ENCODE measurements at places on chromosomes 2 and 18. TPM values are rescaled to one million over a fixed set of nuclear protein-coding genes. Genes with fewer than 3 reads are reported as not detected.

The LTBP1 gene
- polyA plus RNA-seq: 6.8 TPM

The SERPINB10 gene
- 0.51 TPM for polyA plus RNA-seq

The DTYMK gene
- 31.6 TPM for polyA plus RNA-seq

The SETBP1 gene
- polyA plus RNA-seq: 3.4 TPM

The REG3A gene
- 0.93 TPM for polyA plus RNA-seq

The TSPYL6 gene
- polyA plus RNA-seq: not detected

The KRCC1 gene
- 42.3 TPM for polyA plus RNA-seq

The DPYSL5 gene
- 0.02 TPM for polyA plus RNA-seq

The RTP5 gene
- 0.39 TPM for polyA plus RNA-seq

The SLC30A3 gene
- 0.05 TPM for polyA plus RNA-seq

DNA sequence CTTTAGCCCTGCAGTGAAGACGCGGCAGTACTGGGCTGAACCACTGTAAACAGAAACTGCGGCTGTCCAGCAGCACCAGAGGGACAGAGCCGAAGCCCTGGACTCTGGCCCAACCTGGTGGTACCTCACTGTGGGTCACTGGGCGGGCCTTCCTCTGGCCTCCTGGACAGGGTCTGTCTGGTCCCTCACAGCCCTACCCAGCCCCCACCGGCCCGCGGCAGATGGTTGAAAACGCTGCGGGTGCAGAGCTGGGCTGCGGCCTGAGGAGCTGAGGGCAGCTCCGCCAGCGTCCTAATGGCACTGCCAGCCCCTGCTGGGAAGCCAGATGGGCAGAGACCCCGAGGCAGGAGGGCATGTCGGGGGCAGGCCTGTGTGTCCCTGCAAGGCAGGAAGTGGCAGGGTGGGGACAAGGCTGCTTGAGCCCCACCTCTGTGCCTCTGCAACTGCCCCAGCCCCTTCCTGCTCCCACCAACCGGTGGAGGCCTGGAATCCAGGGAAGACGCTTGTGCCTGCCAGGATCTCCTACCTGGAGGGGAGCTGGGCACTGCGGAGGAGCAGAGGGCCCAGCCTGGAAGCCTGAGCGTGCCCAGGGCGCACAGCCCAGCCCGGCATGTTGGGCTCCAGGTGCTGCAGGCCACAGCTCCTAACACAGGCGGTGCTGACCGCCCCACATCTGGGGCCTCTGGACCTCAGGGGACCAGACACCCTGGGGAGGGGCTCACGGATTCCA lies 36.3 kb downstream of the HS6ST1 start:
- peaks cover 86% of the 10 kb centered on the region for H3K4me1 ChIP-seq
- no peaks in the 10 kb centered on the region for H3K27me3 ChIP-seq
- H3K36me3 ChIP-seq: peaks cover 4% of the 10 kb centered on the region
- peak; percentile 80 for DNase-seq

DNA sequence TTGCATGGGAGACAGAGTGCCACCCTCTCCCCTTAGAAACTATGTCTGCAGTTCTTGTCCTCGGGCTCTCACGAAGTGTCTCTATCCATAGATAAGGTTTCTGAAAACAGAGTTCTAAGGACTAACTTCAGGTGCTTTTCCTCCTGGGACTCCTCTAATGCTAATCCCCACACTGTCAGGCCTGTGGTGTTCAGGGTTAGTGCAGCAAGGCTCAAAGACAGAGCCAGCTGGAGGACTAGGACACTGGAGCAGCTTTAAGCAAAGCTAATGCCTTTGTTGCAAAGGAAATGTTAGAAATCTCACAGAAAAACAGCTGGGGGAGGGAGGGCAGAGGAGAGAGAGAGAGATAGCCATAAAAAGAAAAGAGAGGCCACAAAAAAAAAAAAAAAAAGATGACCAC lies 824.0 kb upstream of the FSHR start:
- H3K4me1 ChIP-seq: no peaks in the 10 kb centered on the region
- no peaks in the 10 kb centered on the region for H3K27me3 ChIP-seq
- H3K36me3 ChIP-seq: no peaks in the 10 kb centered on the region
- H3K27ac ChIP-seq: no peak overlapping the region
- no peak overlapping the region for H3K4me3 ChIP-seq

- peaks cover 14% of the 10 kb centered on the region for H3K4me1 ChIP-seq
- no peak for DNase-seq
- no peaks in the 10 kb centered on the region for H3K36me3 ChIP-seq
- H3K4me3 ChIP-seq: no peak overlapping the region
- H3K27ac ChIP-seq: no peak overlapping the region
Observed at GRCh38 chr2:62209427-62209991, 13.6 kb downstream of the B3GNT2 start.

GRCh38 chr18:36901277-36901701 lies 72.4 kb downstream of the KIAA1328 start:
- no peak overlapping the region for H3K4me3 ChIP-seq
- no peaks in the 10 kb centered on the region for H3K27me3 ChIP-seq
- peaks cover 4% of the 10 kb centered on the region for H3K36me3 ChIP-seq
- H3K27ac ChIP-seq: no peak overlapping the region
- no peak for DNase-seq

GRCh38 chr2:133346654-133347053 lies 221.6 kb downstream of the NCKAP5 start:
- no peaks in the 10 kb centered on the region for H3K27me3 ChIP-seq
- no peak overlapping the region for H3K4me3 ChIP-seq
- H3K27ac ChIP-seq: no peak overlapping the region
- no peaks in the 10 kb centered on the region for H3K4me1 ChIP-seq

DNA sequence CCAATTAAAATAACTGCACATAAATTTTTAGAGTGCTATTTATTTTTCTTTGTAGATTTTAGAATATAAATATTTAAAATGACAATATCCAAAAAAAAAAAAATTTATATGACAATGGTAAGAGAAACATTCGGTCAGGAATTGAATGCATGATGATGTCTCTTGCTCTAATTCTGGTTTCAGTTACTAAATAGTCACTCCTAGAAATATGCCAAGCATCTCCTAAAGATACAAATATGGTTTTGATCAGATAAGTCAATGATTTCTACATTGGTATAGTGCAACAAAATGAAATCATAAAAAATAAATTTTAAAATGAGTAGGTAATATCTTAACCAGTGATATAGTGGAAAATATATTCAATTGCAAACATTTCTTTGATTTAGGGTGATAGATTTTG lies 95.9 kb upstream of the ACKR3 start:
- no peaks in the 10 kb centered on the region for H3K36me3 ChIP-seq
- H3K27me3 ChIP-seq: no peaks in the 10 kb centered on the region
- DNase-seq: no peak

DNA sequence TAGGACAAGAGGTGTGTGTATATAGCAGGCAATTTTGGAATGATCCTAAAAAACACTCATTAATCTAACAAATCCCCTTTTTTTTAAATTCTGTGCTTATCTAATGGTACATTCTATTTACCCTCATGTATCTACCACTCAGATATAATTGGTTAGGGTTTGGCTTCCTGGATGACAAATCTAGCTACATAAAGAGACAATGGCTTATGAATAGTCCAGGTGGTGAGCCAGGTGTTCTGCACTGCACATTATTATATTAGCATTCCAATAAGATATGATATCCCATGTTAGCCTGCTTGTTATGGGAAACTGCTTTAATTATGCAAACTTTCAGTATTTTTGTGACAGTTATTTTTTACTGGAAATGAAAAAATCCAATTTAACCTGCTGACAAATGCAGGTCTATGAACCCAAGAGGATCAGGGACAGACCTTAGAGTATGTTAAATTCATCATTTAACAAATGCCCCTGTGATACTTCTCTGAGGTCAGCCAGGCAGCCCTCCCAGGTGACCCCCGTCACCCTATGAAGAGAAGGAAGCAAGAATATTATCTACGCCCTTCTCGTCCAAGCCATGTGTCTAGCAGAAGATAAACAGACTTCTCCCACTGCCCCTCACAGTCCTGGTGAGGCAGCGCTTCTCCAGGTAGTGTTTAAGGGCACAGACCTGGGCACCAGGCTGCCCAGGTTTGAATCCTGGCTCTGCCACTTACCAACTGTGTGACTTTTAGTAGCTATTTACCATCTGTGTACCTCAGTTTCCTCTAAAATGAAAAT lies 83.0 kb downstream of the ADD2 start:
- H3K4me1 ChIP-seq: no peaks in the 10 kb centered on the region
- H3K27ac ChIP-seq: no peak overlapping the region
- peaks cover 7% of the 10 kb centered on the region for H3K36me3 ChIP-seq

DNA sequence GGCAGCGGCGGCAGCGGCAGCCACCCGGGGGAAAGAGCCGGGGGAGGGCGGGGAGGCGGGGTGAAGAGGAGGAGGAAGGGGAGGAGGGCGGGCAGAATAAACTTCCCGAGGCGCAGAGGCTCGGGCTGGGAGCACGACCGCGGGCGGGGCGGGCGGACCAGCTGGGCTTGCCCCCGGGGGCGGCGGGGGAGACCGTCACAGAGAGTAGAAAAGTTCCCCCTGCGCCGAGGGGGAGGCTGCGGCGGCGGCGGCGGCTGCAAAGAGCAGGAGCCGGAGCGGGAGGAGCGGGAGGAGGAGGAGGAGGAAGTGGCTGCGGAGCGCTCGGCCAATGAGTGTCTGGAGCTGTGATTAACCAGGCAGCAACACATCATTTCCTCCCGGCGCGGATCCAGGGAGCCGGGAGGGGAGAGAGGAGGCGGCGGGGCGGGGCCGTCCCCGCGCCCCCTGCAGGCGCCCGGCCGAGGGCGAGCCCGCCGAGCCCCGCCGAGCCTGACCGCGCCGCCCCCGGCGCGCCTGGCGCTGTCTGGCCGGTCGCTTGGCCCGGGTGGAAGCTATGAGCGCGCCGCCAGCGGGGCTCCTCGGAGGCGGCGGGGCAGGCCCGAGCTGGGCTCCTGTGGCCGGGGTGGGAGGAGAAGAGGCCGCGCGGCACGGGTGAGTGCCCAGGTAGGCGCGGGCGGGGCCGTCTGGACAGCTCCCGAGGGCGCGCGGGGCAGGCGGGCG lies at the start of gene ACVR1:
Gene ACVR1, minus strand, starts transcription at position 265 of the 720 bp plus-strand sequence. CDS start 76,837 bp downstream, outside the sequence.
- no peaks in the 10 kb centered on the region for H3K36me3 ChIP-seq
- H3K4me1 ChIP-seq: peaks cover 32% of the 10 kb centered on the region
- no peaks in the 10 kb centered on the region for H3K27me3 ChIP-seq
- peak within 1 kb of the TSS; percentile 96 for H3K27ac ChIP-seq
- H3K4me3 ChIP-seq: peak within 1 kb of the TSS; percentile 84

GRCh38 chr18:28736951-28737350 lies 560.0 kb upstream of the CDH2 start:
- no peaks in the 10 kb centered on the region for H3K27me3 ChIP-seq
- no peak overlapping the region for H3K27ac ChIP-seq
- H3K4me3 ChIP-seq: no peak overlapping the region

DNA sequence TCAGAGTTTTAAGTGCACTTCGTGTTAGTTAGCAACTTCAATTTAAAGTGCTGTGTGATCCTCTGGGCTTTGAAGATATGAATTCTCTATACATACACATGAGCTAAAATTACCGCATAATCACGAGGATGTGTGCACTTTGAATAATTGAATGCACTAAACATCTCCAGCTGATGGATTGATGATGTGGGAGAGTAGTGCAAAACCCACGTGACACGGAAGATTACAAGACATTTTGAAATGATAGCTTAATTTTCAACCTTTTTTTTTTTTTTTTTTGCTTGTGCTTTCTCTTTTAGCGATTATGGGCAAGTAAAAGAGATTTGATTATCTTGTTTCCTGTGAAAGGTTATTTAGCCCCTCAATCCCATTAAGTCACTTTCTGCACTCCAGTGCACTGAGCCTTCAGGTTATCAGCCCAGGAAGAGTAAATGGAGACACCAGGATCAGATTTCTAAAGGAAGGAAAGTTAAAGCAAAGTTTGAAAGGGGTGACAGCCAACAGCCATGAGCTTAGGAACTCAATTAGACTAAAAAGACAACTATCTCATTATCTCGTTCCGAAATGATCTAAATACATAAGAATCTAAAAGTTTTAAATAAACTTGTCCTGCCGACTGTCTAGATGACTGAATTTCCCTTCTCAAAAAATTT lies 81.6 kb downstream of the CDK15 start:
- no peak for DNase-seq
- H3K4me3 ChIP-seq: no peak overlapping the region
- no peaks in the 10 kb centered on the region for H3K36me3 ChIP-seq
- no peaks in the 10 kb centered on the region for H3K27me3 ChIP-seq
- H3K4me1 ChIP-seq: peaks cover under 1% of the 10 kb centered on the region
- no peak overlapping the region for H3K27ac ChIP-seq

DNA sequence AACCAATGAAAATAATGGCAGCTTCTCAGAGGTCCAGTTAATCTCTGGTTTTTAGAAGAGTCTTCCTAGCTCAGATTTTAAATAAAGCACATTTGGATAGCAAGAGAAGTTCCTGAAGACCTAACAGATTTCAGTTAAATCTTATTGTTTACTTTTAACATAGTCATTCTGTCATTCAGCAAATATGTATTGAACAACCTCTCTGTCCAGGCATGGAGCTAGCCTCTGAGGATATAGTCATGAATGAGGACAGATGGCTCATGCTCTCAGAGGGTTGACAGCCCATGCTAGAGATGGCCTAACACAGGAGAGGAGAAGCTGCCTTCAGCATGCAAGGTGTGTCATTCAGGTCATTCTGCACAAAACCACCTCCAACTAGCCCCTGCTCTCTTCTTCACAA lies 6.2 kb downstream of the CCBE1 start:
- DNase-seq: no peak
- H3K4me3 ChIP-seq: no peak overlapping the region
- no peaks in the 10 kb centered on the region for H3K36me3 ChIP-seq
- peaks cover 17% of the 10 kb centered on the region for H3K27me3 ChIP-seq
- no peaks in the 10 kb centered on the region for H3K4me1 ChIP-seq

GRCh38 chr2:14422426-14422825 lies 210.1 kb upstream of the LRATD1 start:
- no peak overlapping the region for H3K27ac ChIP-seq
- H3K4me3 ChIP-seq: no peak overlapping the region
- H3K36me3 ChIP-seq: no peaks in the 10 kb centered on the region
- no peaks in the 10 kb centered on the region for H3K4me1 ChIP-seq
- no peak for DNase-seq

DNA sequence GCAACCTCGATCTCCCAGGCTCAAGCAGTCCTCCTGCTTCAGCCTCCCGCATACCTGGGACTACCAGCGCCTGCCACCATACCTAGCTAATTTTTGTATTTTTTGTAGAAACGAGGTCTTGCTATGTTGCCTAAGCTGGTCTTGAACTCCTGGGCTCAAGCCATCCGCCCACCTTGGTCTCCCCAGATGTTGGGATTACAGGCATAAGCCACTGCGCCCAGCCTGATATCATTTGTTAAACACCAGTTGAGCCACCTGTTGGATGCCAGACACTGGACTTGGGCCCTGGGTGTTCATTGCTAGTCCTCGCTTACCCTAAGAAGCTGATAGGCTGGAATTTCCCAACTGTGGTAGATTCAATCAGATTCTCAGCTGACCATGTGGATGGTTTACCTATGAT lies 79.8 kb downstream of the ITGB1BP1 start:
- no peaks in the 10 kb centered on the region for H3K27me3 ChIP-seq
- DNase-seq: no peak
- H3K4me1 ChIP-seq: no peaks in the 10 kb centered on the region
- no peaks in the 10 kb centered on the region for H3K36me3 ChIP-seq
- no peak overlapping the region for H3K27ac ChIP-seq
- no peak overlapping the region for H3K4me3 ChIP-seq

GRCh38 chr2:200338692-200339091 lies 32.2 kb downstream of the SPATS2L start:
- H3K27ac ChIP-seq: peak overlapping the region; percentile 56
- H3K4me1 ChIP-seq: no peaks in the 10 kb centered on the region
- no peaks in the 10 kb centered on the region for H3K36me3 ChIP-seq
- no peak for DNase-seq
- H3K27me3 ChIP-seq: no peaks in the 10 kb centered on the region
- H3K4me3 ChIP-seq: no peak overlapping the region

- DNase-seq: no peak
- H3K27ac ChIP-seq: no peak overlapping the region
- H3K36me3 ChIP-seq: no peaks in the 10 kb centered on the region
- H3K4me1 ChIP-seq: peaks cover 5% of the 10 kb centered on the region
Observed at GRCh38 chr2:28447086-28447485, 48.8 kb upstream of the PLB1 start.

Data from spleen (tissue), 13 donors.